Stimulated activated CD8-positive, alpha-beta memory T cell treated with anti-CD3 and anti-CD28 coated beads, Interleukin-2, amount 100 ng/mL, for 48 hours (primary cell): ENCODE measurements at places on chromosomes 12 and 14.

- DNase-seq = no peak
Measured at GRCh38 chr12:30813525-30814294, 59.0 kb upstream of the CAPRIN2 start.

DNA sequence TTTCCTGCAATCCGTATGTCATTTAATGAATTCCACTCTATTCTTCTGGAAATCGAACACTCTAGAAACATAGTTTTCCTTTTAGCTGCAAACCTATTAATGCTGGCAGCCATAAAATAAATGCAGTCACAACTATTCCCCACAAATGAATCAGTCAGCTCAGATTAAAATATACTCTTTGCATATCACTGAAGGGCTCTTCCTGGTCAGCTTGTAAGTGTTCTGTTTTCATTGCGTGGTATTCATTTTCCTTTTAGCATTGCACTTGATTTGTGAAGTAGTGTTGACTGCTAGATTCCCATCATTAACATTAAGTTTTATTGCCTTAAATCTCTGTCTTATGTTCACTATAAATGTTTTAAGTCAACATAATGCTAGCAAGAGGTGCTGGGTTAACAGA, 685.9 kb downstream of the DIO2 start:
- DNase-seq = no peak

DNA sequence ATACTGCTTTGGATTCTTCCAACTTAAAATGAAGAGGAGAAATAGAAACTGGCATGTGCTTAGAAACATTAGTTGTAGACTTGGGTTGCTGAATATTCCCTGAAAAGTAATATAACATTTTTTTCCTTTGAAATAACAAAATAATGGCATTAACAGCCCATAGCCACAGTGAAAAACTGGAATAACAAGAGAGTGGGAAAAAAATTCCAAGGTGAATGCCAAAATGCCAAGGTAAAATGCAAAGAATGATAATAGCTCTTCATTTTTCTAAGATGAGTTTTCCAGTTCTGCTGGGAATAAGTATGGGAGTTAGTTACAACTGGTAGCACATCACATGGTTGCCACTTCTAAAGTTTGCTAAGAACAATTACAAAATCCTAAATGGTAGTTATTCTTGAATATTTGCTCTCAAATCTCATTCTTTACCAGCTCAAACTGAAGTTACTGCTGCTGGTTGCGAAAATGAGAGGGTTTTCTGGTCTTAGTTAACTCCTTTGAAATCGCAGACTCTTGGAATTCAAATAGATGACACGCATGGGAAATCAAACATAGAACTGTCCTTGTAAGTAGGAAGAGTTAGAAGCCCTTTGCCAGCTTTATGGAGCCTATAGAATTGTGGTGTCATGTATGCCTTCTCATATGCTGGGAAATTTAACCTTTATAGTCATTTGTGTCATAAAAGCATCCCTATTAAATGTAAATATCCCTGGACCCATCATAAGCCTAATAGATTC, 165.0 kb upstream of the DCN start:
- DNase-seq = no peak

- no peak for DNase-seq
Measured at GRCh38 chr12:94769047-94769420, 118.7 kb upstream of the TMCC3 start.

DNA sequence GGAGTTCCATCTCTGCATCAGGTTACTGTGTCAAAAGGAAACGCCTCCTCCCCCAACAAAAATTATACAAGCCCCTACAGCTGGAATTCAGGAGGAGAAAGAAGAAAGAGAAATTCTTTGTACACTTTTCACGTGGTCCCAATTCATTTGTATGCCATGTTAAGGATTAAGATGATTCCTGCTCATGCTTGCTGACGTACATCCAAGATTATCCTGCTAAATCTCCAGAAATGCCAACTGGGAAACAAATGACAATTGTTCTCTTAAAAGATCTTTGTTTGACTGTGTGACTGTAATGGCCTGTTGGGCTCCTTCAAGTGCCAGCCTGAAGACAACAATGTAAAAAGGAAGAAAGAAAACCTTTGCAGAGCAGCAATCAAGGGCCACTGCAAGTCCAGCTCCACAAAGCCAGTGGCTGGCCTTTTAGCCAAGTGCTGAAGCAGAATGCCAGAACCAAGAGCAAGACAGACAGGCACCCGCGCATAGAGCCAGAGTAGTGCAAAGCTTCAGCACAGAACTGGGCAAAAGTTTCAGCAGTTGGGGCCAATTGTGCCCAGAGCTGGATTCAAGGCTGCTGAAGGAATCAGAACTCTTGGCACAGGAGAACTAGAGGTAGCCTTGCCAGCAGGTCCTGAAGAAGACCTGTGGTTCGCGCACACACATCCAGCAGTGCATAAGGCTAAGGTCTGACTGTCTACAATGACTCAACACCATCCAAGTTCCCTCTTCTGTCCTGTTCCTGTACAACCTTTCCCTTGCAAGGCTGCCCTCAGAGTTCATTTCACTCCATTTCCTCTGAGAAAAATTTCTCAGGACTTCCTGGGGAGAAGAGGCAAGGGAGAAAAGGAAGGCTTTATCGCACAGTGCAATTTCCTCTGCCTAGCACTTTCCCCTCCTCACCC, 209.7 kb upstream of the BMP4 start:
- DNase-seq = no peak

DNA sequence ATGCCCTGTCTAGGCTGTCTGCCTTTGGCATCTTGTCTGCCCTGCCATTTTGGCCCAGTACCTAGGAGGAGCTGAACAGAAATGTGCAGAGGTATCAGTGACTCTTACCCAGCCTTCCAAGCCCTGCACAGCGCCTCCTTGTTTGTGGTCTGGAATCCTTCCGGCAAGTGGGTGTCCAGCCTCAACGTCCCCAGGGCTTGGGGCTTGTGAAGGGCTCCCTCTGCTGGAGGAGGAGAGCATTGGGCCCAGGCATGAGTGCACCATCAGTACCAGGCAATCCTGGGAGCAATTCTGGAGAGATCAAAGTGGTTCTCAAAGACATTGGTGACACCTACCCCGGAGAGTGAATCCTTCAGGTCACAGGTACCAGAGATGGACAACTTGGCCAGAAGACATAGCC, 2.4 kb upstream of the TCL1B start:
- no peak for DNase-seq

DNA sequence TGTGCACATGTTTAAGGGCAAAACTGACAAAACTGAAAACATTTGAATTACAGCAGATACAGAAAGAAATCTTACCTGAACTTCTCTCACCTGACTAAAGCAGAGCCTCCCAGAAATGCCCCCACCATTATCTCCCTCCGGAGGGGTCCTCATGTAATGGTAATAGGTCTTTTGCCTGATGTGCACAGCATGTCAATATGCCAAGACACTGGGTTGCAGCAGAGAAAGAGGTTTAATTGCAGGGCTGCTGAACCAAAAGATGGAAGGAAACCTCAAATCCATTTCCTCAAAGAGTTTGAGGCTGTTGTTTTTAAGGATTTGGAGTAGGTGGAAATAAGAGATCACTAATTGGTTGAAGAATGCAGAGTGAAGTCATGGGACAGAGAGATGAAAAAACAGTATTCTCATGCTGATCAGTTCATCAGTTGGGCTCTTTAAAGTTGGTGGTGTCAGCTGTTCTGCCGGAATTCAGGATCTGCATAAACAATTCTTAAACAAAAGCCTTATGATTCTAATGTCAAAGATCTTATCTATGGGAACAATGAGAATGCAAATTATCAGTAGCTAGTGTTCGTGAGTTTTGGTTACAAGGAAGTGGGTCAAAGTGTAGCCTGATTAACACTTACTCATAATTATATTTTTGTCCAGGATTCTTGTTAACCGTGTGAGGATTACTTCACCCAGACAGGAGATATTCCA, 18.2 kb downstream of the ANG start:
- no peak for DNase-seq

GRCh38 chr12:43407816-43408645, 144.0 kb downstream of the ADAMTS20 start:
- DNase-seq = no peak

DNA sequence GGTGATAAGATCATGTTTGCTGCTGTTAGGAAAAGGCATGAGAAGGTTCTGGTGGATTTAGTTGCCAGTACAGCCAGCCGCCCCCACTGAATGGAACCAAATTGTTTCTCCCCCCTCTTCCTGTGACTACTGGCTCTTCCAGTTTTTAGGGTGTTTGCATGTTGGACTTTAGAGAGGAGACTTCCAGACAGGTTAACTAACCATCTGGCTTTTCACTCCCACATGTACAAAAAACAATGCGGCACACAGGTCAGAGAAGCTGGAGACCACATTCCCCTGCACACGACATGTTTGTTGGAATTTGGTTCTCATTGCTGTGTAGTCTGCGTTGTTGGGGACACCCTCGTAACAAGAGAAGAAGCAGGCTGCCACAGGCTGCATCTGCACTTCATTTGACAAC, 103.9 kb upstream of the TMEM132C start:
- DNase-seq = no peak

GRCh38 chr12:58967561-58967960, 47.3 kb upstream of the LRIG3 start:
- no peak for DNase-seq

DNA sequence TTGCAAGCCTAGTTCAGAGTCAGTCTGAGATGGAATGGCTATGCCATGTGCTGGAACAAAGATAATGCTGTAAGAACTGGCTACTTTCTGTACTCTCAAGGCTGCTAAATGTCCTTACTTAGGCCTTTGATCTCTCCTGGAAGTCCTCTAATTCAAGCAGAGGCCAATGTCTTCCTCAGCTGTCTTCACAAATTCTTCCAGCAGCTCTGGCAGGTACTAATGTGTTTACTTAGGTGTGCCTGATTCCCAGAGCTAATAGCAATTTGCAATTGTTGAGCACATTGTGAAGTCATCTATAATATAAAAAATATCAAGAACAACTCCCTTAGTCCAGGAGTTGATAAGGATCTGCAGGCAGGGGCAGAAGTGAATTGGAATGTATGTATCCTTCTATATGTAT, 3.8 kb upstream of the MYF5 start:
- no peak for DNase-seq

GRCh38 chr12:44431647-44432343, 444.3 kb downstream of the NELL2 start:
- DNase-seq = no peak

GRCh38 chr12:7171854-7172253, 17.6 kb upstream of the PEX5 start:
- no peak for DNase-seq

DNA sequence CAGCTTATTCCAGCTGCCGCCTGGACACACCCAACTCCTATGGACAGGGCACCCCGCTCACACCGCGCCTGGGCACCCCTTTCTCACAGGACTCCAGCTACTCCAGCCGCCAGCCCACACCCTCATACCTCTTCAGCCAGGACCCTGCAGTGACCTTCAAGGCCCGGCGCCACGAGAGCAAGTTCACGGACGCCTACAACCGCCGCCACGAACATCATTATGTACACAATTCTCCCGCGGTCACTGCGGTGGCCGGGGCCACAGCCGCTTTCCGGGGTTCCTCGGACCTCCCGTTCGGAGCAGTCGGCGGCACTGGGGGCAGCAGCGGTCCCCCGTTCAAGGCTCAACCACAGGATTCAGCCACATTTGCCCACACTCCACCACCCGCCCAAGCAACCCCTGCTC, 5.9 kb downstream of the SETD1B start:
- no peak for DNase-seq

DNA sequence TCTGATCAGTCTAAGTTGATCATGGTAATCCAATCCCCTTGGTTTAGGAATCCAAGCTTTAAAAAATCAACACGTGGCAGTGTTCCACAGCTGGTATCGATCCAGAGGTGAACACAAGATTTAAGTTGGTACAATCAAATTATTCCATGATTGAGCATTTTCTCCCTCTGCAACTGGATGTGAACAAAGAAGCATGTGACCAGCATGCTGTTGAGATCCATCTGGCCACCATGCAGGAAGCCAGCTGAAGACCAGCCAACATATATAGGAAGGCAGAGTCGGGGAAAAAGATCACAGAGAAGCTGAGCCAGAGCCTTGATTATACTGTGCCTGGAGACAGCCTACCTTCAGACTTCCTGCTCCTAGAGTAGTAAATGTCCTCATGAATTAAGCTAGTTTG, 158.3 kb downstream of the SEC23A start:
- DNase-seq = no peak

DNA sequence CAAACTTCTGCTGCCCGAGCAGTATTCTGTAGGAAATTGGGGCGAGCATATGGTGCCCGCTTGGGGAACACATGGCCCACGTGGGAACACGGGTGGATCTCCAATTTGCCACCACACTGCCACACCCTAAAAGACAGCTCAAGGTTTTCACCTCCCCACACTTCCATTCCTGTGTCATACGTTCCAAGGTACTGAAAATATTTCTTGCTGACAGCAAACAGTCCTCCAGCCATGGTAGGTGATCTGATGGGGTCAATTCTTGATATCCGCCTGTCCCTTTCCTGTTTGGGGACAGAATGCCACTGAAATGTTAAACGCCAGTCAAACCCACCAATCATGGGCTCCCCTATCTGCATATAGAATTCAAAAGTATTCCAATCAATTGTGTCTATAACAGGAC, 1.2 kb downstream of the GALNT4 start:
- DNase-seq = no peak

GRCh38 chr12:98592825-98593322, 612 bp upstream of the SLC25A3 start:
- no peak for DNase-seq

DNA sequence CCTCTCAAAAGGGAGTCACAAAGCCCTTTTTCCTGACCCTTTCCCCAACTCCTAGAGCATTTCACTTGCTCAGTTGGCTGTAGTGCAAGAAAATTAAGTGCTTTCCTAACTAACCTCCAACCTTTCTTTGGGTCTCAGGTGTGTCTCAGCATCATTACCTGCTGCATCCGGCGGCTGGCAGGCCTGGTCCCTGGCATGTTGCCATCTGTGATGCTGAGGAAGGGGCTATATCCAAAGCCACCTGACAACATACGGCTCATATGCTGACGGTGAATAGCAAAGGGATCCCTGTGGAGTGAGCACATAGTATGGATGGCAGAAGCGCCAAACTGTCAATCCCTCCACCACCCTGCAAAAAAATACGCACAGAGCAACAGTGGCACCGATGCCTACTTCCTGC, 1.2 kb downstream of the MLF2 start:
- no peak for DNase-seq

DNA sequence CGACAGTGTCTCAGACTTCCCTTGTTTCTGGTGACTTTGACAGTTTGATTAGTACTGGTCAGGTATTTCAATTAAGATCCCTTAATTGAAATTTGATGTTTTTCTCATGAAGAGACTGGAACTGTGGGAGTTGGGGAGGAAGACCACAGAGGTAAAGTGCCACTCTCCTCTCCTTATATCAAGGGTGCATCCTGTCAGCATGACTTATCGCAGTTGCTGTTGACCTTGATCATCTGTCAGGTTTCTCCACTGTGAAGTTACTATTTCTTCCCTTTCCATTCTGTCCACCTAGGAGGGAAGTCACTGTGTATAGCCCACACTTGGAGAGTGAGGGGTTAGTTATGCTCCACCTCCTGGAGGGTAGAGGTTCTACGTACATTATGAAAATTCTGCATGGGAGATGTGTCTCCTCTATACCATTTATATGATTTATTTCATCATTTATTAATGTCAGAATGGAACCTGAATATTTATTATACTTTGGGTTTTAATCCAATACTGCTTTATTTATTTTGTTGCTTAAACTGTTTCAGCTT, 40.3 kb upstream of the SMOC1 start:
- no peak for DNase-seq
